D341Med (cell line): ENCODE measurements at places on chromosomes 5 and 9.

DNA sequence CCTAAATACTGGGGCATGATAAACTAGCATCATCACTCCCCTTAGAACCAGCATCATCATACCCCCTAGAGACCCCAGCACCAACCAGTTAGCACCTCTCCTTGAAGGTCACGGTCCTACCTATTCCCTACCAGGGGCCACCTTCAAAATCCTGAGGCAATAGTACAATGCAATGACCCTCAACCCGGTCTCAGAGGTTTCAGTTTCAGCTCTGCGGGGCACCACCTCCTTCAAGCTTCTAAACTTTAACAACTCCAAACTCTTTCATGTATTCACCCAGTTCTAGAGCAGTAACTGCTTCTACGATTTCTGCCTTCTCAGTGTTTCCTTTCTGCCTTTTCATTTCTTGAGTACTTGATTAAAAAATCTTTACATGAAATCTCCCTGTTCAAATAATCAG is 130.1 kb upstream of the EPB41L4A start:
- DNase-seq: no peak

DNA sequence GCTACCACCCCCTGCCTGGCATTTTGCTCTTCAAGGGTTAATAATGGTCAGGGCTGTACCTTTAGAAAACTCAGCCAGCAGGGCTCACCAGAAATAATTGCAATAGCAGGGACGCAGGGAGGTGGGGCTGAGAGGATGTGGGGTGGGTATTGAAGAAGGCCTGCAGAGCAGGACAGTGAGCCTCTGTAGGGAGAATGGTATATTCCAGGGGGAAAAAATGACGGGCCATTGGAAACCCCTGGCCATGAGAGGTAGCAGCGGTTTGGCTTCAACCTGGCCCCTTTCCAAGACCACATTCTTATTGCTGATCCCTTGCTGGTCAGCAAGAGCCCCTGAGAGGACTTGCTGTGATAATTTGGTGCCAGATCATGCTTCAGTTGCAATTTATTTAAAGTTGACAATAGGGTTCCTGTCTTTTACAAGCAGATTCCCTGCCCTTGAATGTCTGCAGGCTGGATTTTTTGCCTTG is 36.7 kb upstream of the CTNNA1 start:
- no peak for DNase-seq

GRCh38 chr9:739362-739761 is 102.1 kb upstream of the DMRT1 start:
- DNase-seq: no peak

GRCh38 chr9:77907585-77907984 is 124.0 kb downstream of the GNAQ start:
- no peak for DNase-seq

DNA sequence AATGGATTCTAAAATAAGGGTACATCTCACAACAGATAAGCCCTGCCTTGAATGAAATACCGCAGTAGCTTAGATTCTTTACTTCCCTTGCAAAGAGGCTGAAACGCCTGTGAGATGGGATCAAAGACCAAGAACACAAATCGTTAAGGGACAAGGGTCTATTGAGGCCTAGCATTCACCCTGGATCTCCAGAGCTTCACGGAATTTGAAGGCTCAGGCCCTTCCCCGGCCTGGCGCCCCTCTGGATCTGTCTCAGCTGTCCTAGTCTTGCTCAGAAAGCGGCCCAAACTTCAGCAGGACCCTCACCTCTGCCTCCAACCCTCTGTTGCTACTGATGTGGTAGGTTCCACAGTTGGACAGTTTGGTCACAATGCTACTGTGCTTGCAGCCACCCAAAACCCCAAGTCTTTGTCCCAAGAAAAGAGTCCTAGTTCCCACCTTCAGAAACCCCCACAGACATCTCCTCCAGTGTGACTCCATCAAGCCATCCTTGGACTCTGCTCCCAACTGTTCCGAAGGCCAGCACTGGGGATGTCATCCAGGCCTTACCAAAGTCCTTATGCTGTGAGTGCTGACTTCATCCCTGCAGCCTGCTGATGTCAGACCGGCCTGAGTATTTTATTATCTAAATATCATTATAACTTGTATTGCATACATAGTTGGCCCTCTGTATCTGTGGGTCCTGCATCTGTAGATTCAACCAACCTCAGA is 9.4 kb downstream of the CORO2A start:
- DNase-seq: no peak

- no peak for DNase-seq
Observed at GRCh38 chr5:9388941-9389674, 156.8 kb downstream of the SEMA5A start.

DNA sequence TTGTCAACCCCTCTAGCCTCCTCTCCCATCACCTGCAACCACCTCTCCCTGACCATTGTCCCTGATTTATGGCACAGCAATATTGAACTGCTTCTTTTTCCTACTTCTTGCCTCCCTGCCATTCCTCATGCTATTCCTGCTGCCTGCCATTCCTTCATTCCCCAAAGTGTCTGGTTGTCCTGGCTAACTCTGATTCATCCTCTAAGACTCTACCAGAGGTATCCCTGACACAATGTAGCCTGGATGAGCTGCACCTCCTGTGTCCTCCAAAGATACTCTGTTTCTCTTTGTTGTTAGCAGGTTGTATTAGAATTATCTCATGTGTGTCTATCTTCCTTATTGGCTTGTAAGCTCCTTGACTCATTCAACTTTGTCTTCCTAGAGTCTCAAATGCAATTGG is 53.5 kb upstream of the PTPN3 start:
- DNase-seq: no peak

DNA sequence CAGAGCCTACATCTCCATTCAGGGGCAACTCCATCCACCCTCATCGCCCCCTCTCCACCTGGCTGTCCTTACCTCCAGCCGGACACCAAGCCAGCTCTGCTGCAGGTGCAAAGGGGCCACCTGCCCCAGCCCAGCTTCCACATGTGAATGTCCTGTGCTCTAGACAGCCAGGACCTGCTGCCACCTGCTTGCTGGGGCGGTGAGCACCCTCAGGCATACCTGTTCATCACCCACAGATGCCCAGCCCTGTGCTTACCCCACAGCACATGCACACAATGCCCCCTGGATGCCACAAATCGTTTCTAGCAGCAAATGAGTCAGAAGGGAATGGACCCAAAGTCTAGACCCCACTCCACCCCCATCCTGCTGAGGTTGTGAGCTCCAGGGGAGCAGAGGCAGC is 13.3 kb upstream of the NKD2 start:
- peak; percentile 8 for DNase-seq

DNA sequence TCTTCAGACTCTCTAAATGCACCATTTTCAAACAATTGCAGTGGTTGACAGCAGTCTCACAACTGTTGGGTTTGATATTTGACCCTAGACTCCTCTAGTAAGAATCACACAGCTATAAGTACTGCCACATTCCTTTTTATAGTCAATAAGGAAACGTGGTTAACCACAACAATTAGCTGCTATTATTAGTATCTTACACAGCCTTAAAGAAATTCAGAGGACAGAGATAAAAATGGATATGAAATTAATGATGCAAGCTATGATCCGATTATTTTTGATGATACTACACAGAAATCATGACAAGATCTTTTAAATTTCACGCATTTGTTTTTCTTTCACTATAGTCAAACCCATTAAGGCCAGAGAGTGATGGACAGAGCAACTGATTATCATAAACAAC is 288.6 kb upstream of the C9orf72 start:
- DNase-seq: no peak

GRCh38 chr5:55211184-55211874 is 15.8 kb downstream of the MCIDAS start:
- no peak for DNase-seq

DNA sequence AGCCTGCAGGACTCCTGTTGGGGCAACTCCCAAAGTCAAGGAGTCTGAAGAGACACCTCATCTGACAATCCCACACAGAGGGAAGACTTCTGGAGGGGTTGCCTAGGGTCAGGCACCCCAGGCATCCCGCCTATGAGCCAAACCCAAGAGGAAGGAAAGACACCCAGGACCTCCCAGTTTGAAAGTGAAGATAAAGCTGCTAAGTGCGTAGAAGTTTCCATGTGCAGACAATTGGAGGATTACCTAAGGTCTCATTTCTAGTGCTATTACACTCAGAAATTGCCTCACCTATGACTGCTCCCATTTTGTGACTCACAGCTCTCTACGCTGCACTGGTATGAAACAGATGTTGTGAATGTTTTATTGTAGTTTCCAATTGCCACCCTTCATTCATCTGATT is 322.9 kb downstream of the SLIT3 start:
- no peak for DNase-seq

DNA sequence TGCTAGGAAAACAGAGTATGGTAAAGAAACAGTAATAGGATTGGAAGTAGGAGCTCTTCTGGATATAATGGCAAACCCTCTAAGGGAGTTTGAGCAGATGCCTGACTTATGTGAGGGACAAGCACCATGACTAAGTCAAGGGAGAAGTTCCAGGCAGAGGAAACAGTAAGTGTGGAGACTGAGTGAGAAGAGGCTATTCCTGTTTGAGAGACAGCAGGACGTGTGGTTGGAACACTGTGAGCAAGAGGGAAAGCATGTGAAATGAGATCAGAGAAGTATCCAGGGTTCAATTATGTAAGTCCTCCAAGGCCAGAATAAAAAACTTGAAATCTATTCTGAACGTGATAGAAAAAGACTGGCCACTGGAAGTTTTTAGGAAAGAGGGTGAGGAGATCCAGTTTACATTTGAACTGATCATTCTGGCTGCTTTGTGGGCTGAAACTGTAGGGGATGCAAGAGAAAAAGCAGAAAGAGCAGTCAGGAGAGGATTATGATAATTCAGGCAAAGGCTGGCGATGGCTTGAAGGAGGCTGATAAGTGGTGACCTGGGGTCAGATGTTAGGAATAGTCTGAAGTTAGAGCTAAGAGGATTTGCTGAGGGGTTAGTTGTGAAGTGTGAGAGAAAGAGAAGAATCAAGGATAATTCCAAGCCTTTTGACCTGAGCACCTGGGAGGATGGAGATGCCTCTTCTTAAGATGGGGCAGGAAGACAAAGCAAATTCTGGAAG is 19.2 kb downstream of the DMAC1 start:
- DNase-seq: no peak

DNA sequence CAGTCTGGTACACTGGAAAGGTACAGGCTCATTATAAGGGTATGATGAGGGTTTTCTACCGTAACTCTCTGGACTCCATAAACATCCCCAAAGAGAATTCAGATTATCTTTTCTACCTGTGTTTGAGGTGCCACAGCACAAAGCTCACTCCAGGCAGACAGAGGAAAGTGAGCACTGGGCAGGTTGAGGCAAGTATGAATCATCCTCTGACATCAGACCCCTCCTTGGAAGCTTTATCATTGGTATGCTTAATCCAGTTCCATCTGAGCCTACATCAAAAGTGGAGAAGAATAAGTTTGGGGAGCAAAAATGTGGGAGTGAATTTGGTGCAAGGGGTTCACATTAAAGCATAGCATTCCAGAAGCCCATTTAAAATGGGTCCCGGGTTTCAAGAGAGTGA is 21.7 kb downstream of the C9orf152 start:
- DNase-seq: no peak

DNA sequence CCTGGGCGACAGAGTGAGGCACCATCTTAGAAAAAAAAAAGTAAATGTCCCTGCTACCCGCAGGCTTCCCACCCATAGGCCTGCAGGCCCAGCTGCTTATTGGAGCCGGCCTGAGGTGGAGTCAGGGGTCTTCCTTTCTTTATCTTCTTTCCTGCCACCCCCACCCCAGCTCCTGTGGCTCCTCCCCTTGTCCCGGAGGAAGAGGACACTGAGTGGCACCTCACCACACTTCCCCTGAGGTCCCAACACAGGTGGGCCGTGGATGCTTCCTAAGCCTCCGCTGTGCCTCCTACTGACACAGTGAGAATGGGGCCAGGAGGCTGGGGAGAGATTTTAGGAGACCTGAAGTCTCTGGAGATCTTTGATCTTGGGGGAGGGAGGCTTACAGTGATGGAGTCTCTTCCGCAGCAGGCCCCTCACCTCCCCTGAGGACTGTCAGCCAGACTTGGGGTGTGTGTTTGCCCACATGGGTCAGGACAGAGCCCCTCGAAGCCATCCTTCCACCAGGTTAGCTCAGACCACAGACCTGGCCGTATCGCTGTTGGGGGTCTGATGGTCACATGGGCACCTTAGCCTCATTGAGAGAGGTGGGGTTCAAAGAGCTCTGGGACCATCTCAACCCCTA is 135.4 kb upstream of the IER5L start:
- DNase-seq: peak; percentile 6
